ENCODE measurements at places on chromosomes 1 and 21. TPM values are rescaled to one million over a fixed set of nuclear protein-coding genes. Genes with fewer than 3 reads are reported as not detected.

The PTPN22 gene
- total RNA-seq = not detected

The ELF3 gene
- total RNA-seq = 7.9 TPM

The KIF14 gene
- 17.5 TPM for total RNA-seq

The IGSF5 gene
- not detected for total RNA-seq

The HSD3B1 gene
- not detected for total RNA-seq

The S100A9 gene
- 0.31 TPM for total RNA-seq

The SLAMF7 gene
- not detected for total RNA-seq

The EPHA2 gene
- total RNA-seq = 15.5 TPM

The IGFN1 gene
- not detected for total RNA-seq

The SLC1A7 gene
- not detected for total RNA-seq

The LCE6A gene
- total RNA-seq = not detected

The SH2D2A gene
- 0.73 TPM for total RNA-seq

The DENND2D gene
- not detected for total RNA-seq

The SH3BGRL3 gene
- 12.2 TPM for total RNA-seq

The DEGS1 gene
- 7.8 TPM for total RNA-seq

The FAM72C gene
- total RNA-seq = 3.0 TPM

The DEPDC1 gene
- 28.0 TPM for total RNA-seq

The C1orf56 gene
- total RNA-seq = 1.5 TPM
